ENCODE measurements at places on chromosomes 5 and 9. TPM values are rescaled to one million over a fixed set of nuclear protein-coding genes. Genes with fewer than 3 reads are reported as not detected.
A peak's percentile ranks its signal among the peaks of the same experiment; 100 is the strongest.

Gene AIF1L
- 450 TPM for total RNA-seq

Gene ACTBL2
- 5.6 TPM for total RNA-seq

Gene FOXD4L3
- not detected for total RNA-seq

Gene TAF11L10
- not detected for total RNA-seq

Gene C9orf85
- total RNA-seq: 18.8 TPM

Gene GTF2H2C
- total RNA-seq: 76.6 TPM

Gene SLC24A2
- not detected for total RNA-seq

DNA sequence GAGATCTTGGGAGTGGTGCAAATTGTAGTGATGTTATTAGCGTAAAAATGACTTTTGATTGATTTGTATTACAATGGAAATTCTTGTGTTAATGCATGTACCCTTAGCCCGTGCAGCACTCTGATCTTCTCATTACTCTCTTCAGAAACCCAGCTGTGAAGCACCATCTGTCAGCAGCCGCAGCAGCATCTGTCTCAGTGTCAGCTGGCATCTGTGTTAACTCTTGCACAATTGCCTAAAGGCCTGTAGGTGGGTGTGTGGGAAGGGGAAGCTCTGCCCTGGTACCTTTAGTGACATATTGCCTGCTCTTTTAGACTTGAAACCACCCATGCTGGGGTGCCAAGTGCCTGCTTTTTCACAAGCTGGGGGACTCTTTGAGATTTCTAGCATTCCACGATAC, 101.3 kb downstream of the FBXL7 start:
- DNase-seq: no peak

DNA sequence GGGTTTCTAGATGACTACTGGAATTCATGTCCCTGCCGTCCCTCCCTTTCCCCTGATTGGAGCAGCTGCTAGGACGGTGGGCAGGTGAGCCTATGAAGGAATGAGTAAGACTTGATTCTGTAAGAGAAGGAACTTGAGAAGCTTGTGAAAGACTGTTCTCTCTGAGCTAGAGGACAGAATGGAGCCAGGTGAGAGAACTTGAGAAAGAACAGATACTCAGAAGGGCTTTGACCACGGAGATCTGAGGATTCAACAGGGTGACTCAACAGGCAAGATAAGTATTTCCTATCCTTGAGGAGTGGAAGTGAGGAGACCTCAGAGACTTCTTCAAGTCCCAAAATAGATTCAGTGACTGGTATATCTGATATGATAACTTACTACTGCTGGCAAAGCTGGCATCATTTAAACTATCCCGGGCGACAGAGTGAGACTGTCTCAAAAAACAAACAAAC, 41.9 kb downstream of the HSDL2 start:
- peak; percentile 15 for DNase-seq

DNA sequence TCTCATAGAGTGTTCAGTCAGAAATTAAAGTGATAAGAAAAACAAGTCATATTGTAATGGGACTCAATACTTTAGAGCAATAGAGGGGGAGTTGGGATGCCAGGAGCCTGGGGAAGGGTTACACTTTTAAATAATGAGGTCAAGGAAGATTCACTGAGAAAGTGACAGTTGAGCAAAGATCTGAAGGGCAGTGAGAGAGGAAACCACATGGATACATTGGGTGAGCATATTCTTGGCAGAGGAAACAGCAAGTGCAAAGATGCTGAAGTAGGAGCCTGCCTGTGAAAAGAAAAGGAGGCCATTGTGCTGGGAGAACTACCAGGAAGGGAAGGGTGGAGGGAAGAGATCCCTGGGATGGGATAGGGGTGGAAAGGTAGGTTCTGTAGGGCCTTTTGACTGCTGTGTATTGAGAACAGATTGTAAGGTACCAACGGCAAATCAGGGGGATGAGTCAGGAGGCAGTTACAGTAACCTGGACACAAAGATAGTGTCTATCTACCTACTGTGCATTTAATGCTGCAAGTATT, 79.4 kb downstream of the PAM start:
- DNase-seq: no peak

DNA sequence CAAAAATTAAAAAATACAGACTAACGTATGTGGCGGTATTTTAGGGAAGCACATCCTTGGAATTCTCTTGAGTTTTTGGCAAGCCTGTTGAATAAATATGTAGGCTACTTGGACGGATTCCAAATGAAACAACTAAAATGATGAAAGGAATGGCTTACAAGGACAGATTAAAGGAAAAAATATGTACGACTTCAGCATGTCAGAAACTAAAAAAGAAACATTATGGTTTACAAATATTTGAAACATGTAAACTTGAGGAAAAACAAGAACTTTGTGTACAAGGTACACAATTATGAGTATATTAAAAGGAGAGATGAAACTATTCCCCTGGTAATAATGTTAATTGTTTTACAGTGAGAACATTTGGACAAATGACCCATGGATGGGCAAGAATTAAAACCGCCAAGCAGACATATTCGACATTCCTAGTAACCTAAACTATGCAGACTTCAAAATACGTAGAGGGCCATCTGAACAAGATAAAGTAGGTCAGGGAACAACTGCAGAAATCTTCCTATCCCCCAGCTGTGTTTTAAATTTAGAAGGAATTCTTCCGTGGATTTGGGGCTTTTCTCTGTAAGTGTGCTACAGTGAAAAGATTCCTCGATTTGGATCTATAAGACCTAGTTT, 12.5 kb downstream of the EDIL3 start:
- DNase-seq: no peak

DNA sequence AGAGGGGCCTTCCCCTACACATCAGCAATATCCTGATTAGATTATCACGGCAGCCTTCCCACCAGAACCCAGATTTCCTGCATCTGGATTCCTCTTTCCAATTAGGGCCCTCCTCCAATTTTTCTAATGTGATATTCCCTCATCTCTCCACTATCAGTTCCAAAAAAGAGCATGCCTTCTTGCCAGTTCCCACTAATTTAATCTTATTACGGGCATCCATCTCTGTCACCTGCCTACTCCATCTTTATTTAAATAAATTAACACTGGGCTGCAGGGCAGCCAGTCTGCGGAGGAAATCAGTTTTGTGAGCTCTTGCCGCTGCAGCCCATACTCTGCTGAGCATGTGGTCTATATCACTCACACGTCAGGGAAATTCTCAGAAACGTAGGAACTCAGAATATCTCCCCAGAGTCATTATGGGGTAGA, 16.6 kb upstream of the FBP2 start:
- DNase-seq: no peak

DNA sequence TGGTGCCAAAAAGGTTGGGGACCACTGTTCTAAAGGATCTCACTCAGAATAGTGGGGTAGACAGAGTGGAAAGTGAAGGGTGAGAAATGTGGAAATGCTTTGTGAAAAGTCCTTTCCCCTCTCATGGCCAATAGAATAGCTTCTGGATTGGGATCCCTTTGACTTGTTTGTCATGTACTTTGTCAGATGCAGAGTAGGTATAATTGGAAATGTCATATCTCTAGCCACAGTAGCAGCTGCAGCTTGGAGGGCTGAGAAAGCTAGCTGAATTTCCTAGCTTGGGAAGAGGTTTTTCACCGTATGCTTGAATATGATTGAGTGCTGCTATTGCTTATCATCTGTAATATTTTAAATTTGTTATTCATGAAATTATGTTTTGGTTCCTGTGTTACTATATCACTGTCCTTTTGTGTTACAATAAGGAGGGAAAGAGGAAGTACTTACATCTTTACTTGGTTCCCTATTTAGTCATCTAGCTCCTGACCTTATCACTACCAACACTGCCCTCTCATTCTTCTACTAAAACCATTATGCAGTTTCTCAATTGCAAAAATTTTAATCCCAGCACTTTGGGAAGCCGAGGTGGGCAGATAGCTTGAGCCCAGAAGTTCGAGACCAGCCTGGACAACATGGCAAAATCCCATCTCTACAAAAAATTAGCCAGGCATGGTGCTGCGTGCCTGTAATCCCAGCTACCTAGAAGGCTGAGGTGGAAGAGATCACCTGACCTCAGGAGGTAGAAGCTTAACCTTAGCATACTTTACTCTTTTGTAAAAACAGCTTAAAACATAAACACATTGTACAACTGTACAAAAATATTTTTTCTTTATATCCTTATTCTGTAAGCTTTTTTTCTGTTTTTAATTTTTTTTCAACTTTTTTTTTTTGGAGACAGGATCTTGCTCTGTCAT, 12.4 kb downstream of the SLC30A5 start:
- no peak for DNase-seq

GRCh38 chr9:27386571-27387091, 89.7 kb upstream of the EQTN start:
- peak; percentile 63 for DNase-seq

GRCh38 chr5:124639095-124639665, 107.3 kb downstream of the ZNF608 start:
- no peak for DNase-seq

DNA sequence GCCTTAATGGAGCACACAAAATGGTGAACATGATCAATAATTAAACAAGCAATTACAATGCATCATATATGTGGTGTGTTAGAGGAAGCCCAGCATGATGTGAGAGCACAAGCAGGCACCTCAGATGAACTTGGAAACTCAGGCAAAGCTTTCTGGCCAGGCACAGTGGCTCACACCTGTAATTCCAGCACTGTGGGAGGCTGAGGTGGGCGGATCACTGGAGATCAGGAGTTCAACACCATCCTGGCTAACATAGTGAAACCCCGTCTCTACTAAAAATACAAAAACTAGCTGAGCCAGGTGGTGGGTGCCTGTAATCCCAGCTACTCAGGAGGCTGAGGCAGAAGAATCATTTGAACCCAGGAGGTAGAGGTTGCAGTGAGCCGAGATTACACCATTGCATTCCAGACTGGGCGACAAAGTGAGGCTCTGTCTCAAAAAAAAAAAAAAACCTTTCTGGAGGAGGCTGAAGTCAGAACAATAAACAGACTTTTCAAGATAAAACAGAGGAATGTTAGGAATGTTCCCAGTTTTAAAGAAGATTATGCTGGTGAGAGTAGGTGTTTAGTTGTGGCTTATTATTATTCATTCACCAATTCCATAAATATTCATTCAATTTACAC, 159.4 kb downstream of the CEMIP2 start:
- peak; percentile 50 for DNase-seq

DNA sequence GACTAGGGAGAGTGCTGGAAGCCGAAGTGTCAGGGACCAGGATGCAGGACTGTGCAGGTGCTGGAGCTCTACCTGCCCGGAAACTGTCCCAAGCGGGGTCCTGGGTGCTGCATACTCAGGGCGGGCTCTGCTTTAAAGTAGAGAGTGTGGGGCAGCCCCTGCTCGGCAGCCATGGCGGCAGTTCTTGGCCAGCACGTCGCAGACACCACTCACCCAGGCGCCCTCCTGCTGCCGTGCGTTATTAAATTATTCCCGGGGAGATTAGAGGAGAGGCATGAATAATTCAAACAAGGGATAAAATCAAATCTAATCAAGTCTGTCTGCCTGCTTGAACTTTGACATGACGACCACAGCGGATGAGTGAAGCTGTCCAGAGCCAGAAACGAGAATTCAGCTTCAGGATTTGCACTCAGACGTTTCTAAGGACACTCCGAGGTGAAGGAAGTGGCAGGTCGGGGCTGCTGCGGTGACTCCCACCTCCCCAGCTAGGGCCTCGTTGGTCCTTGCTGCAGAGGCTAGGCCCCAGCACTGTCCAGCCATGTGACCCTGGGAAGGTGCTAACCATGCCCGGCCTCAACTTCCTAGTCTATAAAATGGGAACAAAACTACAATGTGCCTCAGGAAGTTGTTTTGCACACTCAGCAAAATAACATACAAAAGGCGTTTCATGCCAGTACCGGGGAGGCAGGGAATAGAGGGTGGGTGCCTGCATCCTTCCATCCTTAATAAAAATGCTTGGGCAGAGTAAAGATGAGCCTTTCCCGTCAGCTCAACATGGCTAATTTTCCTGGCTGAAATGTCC, 91.3 kb upstream of the ADAMTS2 start:
- no peak for DNase-seq

- peak; percentile 99 for DNase-seq
These were observed 12.9 kb upstream of the F2RL1 start for GRCh38 chr5:76805821-76806505.

GRCh38 chr5:160460377-160461049, 38.9 kb downstream of the PTTG1 start:
- DNase-seq: peak; percentile 55

DNA sequence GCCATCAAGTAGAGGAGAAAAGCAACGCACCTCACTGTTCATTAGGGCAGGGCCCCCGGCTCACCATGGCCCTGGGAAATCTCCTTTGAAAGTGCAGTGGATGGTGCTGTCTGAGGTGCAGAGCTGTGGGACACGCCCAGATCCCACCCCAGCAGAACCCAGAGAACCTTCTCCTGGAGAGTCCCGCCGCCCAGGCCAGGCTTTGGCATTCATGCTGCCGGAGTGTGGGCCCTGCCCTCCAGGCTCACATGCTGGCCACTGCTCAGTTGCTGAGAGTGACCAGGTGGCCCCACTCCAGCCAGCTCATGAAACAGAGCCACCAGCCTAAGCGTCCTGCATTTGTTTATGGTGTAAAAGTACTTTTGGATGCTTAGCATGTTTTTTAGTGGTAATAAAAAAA, 23.8 kb upstream of the LRRC14B start:
- no peak for DNase-seq

- no peak for DNase-seq
These were observed 38.7 kb upstream of the NUDT12 start for GRCh38 chr5:103601314-103601713.

DNA sequence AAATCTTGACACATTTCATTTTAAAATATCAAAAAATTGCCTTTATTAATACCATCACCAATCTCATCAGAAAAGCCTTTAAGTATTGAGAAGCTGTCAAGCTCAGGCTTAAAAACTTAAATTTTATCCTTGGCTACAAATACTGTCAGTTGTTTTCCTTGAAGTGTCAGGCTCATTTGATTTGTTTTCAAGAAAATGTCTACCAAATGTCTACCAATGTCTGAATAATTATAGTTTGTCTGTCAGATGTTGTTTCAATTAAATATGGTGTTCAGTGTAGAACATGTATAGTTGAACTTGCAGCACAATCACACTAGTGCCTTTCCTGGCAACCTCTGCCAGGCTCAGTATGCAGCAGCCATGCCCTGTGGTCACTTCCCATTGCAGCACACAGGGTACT, 455.2 kb upstream of the ADAMTS16 start:
- no peak for DNase-seq

DNA sequence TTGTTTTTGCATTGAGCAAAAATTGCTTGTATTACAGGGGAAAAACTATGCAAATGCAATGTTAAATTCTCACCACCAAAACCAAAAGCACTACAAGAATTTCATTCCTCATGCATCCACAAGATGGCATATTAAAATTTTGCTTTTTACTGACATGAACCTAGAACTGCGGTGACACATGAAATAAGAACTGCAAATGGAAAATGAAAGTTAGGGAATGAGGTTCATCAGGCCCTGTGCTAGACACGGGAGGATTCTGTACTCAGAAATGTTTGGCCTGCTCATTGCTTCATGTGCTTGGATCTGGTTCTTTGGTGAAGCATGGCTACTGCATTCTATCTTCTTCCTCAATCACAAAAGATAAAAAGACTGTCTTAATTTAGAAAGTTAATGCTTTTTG, 9.1 kb upstream of the RFK start:
- peak; percentile 83 for DNase-seq

DNA sequence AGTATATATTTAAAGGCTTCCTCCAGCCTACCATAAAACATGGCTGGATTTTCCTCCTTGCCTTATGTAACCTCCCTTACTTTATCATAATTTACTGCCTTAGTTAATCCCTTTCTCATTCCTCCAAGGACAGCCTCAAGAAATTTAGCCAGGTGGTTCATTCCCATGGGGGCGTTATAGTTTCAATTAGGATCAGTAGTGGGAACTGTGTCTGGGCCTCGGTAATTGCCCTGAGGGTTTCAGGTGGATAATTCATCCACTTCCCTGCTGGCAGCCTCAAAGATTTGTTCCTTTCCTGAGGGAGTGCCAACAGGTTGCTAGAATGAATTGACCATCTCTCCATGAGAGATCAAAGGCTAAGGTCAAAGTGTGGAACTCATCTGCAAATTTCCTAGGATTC, 4.3 kb upstream of the GM2A start:
- no peak for DNase-seq

Measured in renal cortical epithelial cell (primary cell).